K562 (cell line): ENCODE measurements at places on chromosomes 5 and 9.

DNA sequence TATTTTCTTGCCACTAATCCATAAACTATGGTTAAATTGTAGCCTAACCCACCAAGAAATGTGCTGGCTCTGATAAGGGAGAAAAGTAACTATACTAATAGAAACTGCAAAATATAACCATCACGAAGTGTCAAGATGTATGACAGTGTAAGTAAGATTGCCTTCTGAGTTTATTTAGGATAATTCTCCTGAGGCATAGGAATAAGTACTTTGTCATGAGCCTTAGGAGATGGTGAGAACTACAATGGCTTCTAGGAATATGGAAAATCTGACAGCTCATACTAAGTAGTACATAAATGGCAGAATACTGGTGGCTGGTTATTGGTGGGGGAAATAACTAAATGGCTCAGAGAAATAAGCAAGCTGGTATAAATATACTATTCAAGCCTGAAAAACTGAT, 543.9 kb downstream of the PRR16 start:
- DNase-seq: no peak

GRCh38 chr9:36018891-36019720, 17.6 kb upstream of the RECK start:
- DNase-seq: no peak

- no peak for DNase-seq
These were observed 16.6 kb downstream of the ATP10B start for GRCh38 chr5:160835376-160835775.

- DNase-seq: no peak
These were observed 213.7 kb downstream of the DCP2 start for GRCh38 chr5:113190347-113190746.

DNA sequence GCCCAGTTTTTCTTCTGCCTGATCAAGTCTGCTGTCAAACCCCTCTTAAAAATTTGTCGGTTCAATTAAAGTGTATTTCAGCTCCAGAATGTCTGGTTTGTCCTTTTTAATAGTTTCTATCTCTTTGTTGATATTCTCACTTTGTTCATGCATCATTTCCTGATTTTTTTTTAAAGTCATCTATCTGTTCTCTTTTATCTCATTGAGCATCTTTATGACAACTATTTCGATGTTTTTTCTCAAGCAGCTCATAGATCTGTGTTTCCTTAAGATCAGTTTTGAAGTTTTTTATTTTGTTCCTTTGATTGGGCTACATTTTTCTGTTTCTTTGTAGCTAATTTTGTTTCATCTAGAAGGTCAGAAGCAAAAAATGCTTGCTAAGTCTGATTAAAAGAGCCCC, 53.7 kb downstream of the FGD3 start:
- DNase-seq: no peak

- no peak for DNase-seq
These were observed 1.1 kb downstream of the SOX30 start for GRCh38 chr5:157650991-157651611.
